Thoracic aorta (tissue), 2 donors: ENCODE measurements at places on chromosomes 4 and X. TPM values are rescaled to one million over a fixed set of nuclear protein-coding genes. Genes with fewer than 3 reads are reported as not detected.

DNA sequence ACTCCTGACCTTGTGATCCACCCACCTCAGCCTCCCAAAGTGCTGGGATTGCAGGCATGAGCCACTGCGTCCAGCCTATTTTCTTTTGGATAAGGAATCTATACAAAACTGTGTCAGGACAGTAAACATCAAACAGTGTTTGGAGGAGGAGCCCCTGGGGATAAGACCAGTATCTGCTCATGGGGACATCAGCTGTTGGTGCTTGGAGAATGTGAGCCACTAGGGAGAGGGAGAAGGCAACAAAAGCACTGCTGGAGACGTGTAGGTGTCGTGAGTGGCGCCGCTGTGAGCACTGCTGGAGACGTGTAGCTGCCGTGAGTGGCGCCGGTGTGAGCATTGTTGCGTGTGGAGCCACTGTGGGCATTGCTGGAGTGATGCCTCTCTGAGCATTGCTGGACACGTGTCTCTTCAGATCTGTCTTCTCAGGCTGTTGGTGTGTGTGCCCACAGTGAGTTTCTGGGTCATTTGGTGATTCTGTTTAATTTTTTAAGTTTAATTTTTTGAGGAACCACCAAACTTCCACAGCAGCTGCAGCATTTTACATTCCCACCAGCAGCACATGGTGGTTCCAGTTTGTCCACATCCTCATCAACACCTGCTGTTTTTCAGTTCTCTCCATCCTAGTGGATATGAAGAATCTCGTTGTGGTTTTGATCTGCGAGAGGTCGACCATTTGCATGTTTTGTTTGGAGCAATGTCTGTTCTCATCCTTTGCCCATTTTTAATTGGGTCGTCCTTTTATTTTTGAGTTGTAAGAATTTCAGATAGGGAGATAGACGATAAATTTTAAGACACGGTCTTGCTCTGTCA, 19.0 kb downstream of the DGKQ start:
- H3K27me3 ChIP-seq: no peaks in the 10 kb centered on the region
- H3K4me1 ChIP-seq: no peaks in the 10 kb centered on the region
- no peak for DNase-seq
- H3K4me3 ChIP-seq: no peak overlapping the region
- H3K27ac ChIP-seq: no peak overlapping the region

GRCh38 chr4:797066-797465, 28.9 kb downstream of the CPLX1 start:
- peaks cover 11% of the 10 kb centered on the region for H3K27me3 ChIP-seq
- DNase-seq: no peak
- H3K27ac ChIP-seq: no peak overlapping the region

- no peak overlapping the region for H3K27ac ChIP-seq
- DNase-seq: no peak
- H3K4me1 ChIP-seq: no peaks in the 10 kb centered on the region
- no peak overlapping the region for H3K4me3 ChIP-seq
Observed at GRCh38 chrX:46125111-46125510, 420.1 kb downstream of the ZNF674 start.

DNA sequence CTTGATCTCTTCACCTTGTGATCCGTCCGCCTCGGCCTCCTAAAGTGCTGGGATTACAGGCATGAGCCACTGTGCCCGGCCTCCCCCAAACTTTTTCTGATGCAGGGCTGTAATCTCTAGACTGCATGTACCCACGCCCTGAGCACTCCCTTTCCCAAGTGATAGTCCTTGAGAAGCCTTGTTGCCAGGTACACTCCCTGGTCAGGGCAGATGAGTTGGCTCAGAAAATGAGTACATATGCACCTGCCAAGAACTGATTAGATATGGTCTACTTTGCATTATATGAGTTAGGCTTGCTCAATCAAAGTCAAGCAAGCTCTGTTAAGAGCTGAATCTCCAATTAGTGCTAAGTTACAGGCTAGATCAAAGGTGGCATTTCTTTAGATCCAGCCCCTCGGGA, 20.3 kb downstream of the APOO start:
- peaks cover 4% of the 10 kb centered on the region for H3K4me1 ChIP-seq
- no peak for DNase-seq
- H3K27ac ChIP-seq: no peak overlapping the region

DNA sequence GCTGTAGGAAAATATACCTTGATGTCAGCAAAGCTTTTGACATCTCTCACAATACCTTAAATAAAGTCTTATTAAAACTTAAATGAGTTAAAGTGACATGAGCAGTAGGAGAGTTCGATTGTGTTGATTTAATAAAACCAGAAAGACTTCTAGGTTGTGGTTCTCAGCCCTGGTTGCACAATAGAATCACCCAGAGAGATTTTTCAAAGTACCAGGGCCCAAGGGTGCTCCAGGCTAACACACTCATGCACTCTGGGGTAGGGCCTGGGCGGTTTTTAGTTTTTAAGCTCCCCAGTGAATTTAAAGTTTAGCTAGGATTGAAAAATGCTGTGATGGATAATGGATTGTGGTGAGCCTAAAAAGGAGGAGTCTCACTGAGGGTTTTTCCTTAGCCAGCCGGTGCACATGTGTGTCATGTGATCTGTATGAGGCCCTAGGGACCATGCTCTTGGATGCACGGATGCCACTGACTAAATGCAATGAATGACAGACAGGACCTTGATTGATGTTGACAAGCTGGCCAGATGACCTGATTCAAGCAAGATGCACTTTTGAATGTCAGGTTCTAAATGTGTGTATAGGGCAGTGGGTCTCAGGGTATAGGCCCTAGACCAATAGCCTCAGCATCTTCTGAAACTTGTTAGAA, 185.0 kb downstream of the PTTG2 start:
- H3K4me3 ChIP-seq: no peak overlapping the region
- H3K4me1 ChIP-seq: peaks cover 16% of the 10 kb centered on the region
- no peaks in the 10 kb centered on the region for H3K36me3 ChIP-seq
- DNase-seq: no peak

DNA sequence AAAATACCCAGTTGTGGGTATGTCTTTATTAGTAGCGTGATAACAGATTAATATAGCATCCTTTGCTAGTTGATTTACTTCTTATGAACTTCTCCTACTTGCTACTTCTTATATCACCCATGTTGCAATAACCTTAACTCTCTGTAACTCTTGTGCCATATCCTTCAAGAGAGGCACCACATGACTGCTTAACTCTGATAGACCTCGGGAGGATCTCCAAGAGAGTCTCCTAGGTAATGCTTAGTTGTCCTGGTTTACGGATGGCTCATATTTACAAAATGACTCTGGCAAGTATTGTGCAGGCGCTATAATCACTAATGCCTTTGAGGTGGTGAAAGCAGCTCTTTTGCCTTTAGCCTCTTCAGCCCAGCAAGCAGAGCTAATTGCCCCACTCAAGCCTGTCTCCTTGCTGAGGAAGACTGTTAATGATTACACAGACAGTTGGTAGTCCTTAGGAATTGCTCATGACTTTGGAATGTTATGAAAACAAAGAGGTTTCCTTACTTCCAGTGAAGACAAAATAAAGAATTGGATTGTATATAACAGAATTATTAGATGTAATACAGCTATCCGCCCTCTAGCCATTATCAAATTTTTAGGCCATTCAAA, 1305.8 kb downstream of the PCDH7 start:
- DNase-seq: no peak
- H3K4me1 ChIP-seq: no peaks in the 10 kb centered on the region
- no peaks in the 10 kb centered on the region for H3K27me3 ChIP-seq
- no peak overlapping the region for H3K4me3 ChIP-seq

GRCh38 chr4:141912831-141913230, 276.4 kb downstream of the IL15 start:
- H3K4me1 ChIP-seq: no peaks in the 10 kb centered on the region
- H3K4me3 ChIP-seq: no peak overlapping the region
- no peaks in the 10 kb centered on the region for H3K27me3 ChIP-seq
- DNase-seq: no peak
- H3K27ac ChIP-seq: no peak overlapping the region

DNA sequence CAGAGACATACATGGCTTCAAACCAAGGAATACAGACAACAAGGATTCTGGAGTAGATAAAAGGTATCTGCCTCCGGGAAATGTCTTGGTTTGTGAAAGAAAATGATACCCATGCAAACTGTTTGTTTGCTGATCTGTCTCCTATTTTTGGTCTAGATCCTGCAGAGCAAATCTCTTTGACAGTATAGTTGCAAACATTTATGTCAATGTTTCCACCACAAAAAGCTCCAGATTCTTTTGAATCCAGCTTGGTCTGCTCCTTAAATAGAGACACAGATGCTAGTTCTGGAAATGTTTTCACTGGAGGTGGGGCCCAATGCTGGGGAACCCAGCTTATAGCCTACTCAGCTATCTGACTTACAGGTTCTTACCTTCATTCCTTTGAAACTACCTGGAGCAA, 119.7 kb downstream of the ATG4A start:
- H3K36me3 ChIP-seq: no peaks in the 10 kb centered on the region
- H3K4me3 ChIP-seq: no peak overlapping the region
- no peak for DNase-seq
- no peak overlapping the region for H3K27ac ChIP-seq

DNA sequence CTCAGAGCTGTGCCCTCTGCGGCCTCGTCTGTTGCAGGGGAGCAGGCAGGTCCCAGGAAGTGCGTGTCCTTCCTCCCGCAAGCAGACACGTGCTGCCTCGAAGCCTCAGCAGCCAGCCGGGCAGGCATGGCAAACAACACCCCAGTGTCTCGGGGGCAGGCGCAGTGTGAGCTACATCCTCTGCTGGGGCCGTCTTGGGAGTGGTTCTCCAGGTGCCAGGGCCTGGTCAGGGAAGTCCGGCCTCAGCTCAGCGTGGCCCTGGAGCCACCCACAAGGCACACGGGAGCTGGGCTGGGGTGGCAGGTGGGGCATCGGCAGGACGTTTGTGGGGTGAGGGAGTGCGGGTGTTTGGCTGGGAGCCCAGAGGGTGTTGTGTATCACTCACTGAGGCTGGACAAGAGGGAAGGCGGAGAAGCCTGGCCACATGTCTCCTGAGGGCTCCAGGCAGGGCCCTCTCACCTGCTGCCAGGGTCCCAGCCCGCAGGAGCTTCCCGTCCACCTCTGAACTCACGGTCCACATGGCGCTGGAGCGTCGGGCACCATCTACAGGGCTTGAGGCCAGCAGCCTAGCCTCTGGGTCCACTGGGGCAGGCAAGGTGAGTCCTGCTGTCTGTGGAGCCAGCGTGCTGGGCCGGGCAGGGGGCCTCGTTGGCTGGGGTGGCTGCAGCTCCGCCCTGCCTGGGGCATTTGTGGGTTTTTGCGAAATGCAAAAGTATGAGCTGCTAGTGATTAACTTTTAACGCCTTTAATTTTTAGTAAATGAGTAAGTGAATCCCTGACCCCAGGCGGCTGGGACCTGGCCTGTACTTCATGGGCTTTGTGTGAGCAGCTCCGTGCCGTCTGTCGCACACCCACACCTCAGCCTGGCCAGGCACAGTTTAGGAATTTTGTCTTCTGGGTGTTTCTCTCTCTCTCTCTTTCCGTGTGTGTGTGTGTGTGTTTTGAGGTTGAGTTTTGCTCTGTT, 17.3 kb upstream of the UVSSA start:
- DNase-seq: no peak
- H3K27ac ChIP-seq: no peak overlapping the region
- H3K27me3 ChIP-seq: no peaks in the 10 kb centered on the region
- peaks cover 5% of the 10 kb centered on the region for H3K4me1 ChIP-seq

- H3K36me3 ChIP-seq: no peaks in the 10 kb centered on the region
- no peak for DNase-seq
- H3K4me1 ChIP-seq: no peaks in the 10 kb centered on the region
Observed at GRCh38 chr4:155026715-155027114, 181.7 kb upstream of the NPY2R start.

GRCh38 chrX:57044245-57044644, 48.9 kb upstream of the SPIN3 start:
- H3K4me1 ChIP-seq: no peaks in the 10 kb centered on the region
- no peak overlapping the region for H3K4me3 ChIP-seq
- H3K36me3 ChIP-seq: no peaks in the 10 kb centered on the region
- no peak overlapping the region for H3K27ac ChIP-seq

DNA sequence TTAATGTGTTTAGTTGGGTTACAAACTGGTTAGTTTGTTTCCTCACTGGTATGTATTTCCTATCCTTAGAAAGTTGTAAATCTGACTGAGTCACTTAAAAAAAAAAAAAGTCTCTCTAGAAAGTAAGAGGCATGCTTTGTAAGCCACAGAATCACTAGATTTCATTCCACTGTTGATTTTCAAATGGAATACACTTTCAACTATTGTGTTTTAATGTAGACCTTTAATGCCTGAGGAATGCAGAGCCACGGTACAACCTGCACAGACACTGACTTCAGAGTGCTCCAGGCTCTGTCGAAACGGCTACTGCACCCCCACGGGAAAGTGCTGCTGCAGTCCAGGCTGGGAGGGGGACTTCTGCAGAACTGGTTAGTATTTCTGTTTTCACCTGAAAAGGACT, 88.6 kb downstream of the HHIP start:
- H3K4me1 ChIP-seq: no peaks in the 10 kb centered on the region
- H3K27me3 ChIP-seq: no peaks in the 10 kb centered on the region
- no peak overlapping the region for H3K27ac ChIP-seq
- no peak overlapping the region for H3K4me3 ChIP-seq
- no peak for DNase-seq

- no peak overlapping the region for H3K27ac ChIP-seq
- DNase-seq: no peak
- H3K27me3 ChIP-seq: no peaks in the 10 kb centered on the region
- no peak overlapping the region for H3K4me3 ChIP-seq
- H3K36me3 ChIP-seq: no peaks in the 10 kb centered on the region
Observed at GRCh38 chr4:108224611-108225053, 55.9 kb upstream of the LEF1 start.

GRCh38 chrX:146755214-146755613, 54.4 kb upstream of the CXorf51B start:
- no peaks in the 10 kb centered on the region for H3K36me3 ChIP-seq
- no peak overlapping the region for H3K4me3 ChIP-seq
- H3K4me1 ChIP-seq: no peaks in the 10 kb centered on the region
- DNase-seq: no peak
- H3K27me3 ChIP-seq: no peaks in the 10 kb centered on the region

- no peak overlapping the region for H3K27ac ChIP-seq
- H3K36me3 ChIP-seq: no peaks in the 10 kb centered on the region
- H3K4me1 ChIP-seq: no peaks in the 10 kb centered on the region
Observed at GRCh38 chrX:143121477-143121876, 95.7 kb downstream of the SPANXN4 start.

GRCh38 chr4:183080372-183081115, 18.5 kb upstream of the WWC2 start:
- no peak overlapping the region for H3K4me3 ChIP-seq
- H3K27me3 ChIP-seq: no peaks in the 10 kb centered on the region
- DNase-seq: no peak
- H3K4me1 ChIP-seq: no peaks in the 10 kb centered on the region
- no peaks in the 10 kb centered on the region for H3K36me3 ChIP-seq

- no peaks in the 10 kb centered on the region for H3K36me3 ChIP-seq
- H3K27me3 ChIP-seq: no peaks in the 10 kb centered on the region
- no peaks in the 10 kb centered on the region for H3K4me1 ChIP-seq
- H3K4me3 ChIP-seq: no peak overlapping the region
Observed at GRCh38 chr4:175373031-175373430, 439.0 kb downstream of the GPM6A start.

The MAGEA9B gene
- not detected for total RNA-seq

The EREG gene
- total RNA-seq: 1.1 TPM

The MAGEC1 gene
- not detected for total RNA-seq

The EDNRA gene
- 10.8 TPM for total RNA-seq

The KCND1 gene
- 3.8 TPM for total RNA-seq

The ALPK1 gene
- 63.4 TPM for total RNA-seq

The PRICKLE3 gene
- 21.4 TPM for total RNA-seq

The RCHY1 gene
- 25.0 TPM for total RNA-seq

The RNF150 gene
- total RNA-seq: 11.6 TPM

The CAMK2D gene
- 50.6 TPM for total RNA-seq

The SPANXN3 gene
- total RNA-seq: not detected
